GM03348 (cell line): ENCODE measurements at places on chromosomes 12 and 14.

DNA sequence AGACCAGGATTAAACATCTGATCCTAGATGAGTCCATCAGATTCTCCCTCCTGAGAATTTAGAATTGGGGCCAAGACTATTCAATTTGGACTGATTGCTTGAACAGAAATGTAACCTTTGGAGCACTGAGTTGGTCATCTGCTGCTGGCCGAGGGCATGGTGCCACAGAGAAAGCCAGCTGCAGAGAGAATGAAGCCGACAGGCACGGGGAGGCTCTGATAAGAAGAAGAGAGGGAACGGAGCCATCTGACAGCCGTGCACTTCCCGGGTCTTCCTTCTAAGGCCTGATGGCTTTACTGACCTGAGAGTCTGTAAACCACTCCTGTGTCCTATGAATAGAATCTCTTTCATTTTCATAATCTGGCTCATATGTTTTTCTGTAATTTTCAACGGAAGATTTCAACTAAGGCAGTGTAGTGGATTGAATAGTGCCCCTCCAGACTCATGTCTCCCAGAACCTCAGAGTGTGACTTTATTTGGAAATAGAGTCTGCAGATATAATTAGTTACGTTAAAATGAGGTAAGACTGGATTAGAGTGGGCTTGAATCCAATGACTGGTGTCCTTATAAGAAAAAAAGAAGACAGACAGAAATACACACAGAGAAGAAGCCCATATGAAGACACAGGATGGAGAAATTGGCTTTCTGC, 39.1 kb upstream of the FRS2 start:
- DNase-seq: no peak

- DNase-seq: peak; percentile 25
Observed at GRCh38 chr14:59455411-59455810, 9.8 kb downstream of the GPR135 start.

- DNase-seq: no peak
Observed at GRCh38 chr12:68489273-68489672, 121.4 kb upstream of the RAP1B start.

- DNase-seq: no peak
Observed at GRCh38 chr14:99647411-99647810, 2.5 kb downstream of the HHIPL1 start.

DNA sequence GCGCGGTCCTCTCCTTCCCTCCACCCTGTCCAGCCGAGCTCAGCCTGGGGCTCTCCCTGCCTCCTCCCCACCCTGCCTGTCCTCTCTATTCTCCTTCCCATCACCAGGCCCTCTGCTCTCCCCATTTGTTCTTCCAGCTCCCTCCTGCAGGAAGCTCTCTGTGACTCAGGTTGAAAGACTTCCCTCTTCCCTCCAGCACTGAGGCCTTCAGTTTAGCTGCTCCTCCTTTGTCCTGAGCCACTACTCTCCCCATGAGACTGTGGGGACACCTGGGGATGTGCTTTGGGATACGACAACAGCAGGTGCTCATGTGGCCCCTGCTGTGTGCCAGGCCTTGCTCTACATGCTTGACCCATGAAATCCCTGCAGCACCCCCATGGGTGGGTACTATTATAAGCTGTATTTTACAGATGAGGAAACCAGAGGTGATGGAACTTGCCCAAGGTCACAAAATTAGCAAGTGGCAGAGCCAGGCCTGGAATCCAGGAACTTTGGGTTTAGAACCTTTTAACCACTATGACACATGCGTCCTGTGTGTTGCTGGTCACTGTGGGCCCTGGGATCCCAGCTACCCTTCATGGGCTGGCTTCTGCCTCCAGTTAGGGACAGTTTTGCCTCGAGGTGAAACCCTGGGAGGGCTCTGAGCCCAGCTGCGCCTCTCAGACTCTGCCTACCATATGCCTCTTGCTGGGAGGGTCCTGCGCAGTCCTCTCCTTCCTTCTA, 5.5 kb downstream of the KRT80 start:
- DNase-seq: peak; percentile 86

DNA sequence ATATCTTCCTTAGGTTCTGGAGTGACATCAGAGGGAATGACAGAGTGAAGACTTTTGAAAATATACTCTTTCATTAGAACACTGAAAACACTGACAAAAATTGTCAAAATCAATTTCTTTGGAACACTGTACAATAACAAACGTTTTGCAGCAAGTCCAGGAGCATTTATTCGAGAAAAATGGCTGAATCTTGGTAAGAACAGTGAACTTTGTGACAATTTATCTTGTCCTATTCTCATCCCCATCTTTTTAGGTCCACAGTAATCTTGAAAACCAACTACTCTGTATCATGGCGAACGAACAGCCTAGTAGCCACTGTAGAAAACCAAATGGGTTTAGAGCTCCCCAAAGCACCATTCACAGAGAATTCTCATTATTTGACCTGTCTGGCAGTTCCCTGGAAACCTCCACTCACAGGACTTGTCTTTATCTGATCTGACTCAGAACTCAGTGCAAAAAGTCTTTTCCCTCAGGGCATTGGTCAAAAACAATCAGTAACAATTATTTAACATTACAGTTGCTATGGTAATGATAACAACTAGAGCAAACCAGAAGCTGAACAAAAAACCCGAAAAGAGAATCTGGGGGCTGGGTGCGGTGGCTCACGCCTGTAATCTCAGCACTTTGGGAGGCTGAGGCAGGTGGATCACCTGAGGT, 20.3 kb upstream of the PPP2R5E start:
- no peak for DNase-seq
